ENCODE measurements at places on chromosomes 2 and 18.

- DNase-seq: no peak
Observed at GRCh38 chr2:46885376-46885775, 30.2 kb downstream of the MCFD2 start.

- DNase-seq: no peak
Observed at GRCh38 chr18:48006415-48007175, 76.1 kb upstream of the SMAD2 start.

- DNase-seq: no peak
Observed at GRCh38 chr2:19809206-19809605, 92.6 kb downstream of the TTC32 start.

DNA sequence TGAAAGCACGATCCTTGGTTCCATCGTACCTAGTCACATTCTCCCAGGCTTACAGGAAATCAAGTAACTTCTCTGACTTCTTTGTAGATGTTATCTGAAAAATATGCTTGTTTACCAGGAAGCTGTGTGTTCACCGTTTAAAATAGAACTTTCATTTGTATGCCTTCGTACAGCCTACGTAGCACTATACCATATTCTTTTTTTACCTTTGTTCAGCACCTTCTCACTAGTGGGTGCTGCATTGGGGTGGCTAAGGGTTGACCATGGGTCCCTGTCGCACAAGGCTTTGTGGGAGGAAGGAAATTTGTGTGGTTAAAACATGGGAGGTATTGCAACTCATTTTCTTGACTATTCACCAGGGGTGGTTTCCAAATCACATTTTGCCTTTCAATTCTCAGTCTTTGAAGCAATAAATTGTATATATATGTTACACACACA lies 16.6 kb downstream of the MALT1 start:
- DNase-seq: no peak

- no peak for DNase-seq
Observed at GRCh38 chr2:258933-259332, 4.9 kb downstream of the SH3YL1 start.

- no peak for DNase-seq
Observed at GRCh38 chr2:234848578-234848977, 103.2 kb upstream of the SH3BP4 start.

DNA sequence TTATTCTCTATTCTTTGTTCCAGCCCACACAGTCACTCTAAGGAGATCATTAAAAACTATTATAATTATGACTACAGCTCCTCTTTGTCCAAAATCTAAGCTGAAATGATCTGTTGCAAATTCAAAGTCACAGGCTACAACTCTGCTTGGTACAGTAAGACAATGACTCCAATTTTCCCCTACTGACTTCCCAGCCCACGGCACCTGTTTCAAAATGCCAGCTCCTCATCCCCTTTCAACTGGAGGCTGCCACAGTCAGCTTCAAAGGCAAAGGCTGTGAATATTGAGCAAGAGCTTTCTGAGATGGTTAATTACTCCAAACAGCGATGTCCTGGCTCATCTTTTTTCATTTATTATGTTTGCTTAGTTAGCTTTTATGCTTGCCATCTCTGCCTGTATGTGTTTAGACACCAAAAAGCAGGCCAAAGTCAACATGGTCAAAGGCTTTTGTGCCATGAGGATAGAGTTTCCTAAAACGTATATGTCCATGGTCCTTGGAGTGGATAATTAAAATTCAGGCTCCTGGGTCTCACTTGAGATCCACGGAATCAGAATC lies 141.1 kb downstream of the DOCK10 start:
- DNase-seq: no peak

- DNase-seq: no peak
Observed at GRCh38 chr2:25226827-25227226, 58.4 kb upstream of the POMC start.

DNA sequence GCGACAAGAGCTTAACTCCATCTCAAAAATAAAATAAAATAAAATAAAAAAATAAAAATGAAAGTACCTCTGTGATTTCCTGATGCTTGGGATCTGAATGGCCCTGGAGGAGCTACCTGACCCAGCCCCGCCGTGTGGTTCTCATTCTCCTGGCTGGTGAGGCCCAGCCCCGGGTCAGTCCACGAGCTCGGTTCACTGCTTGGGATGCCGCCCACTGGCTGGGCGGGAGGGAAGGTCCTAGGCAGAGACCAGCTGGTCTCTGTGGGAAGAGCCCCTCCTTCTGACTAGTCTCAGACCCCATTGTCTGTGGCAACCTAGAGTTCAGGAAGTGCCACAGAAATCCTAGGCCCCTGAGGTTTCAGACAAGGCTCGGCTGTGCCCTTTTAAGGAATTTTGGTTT lies 55.1 kb upstream of the DLGAP1 start:
- no peak for DNase-seq

GRCh38 chr2:168751104-168751740 lies 51.2 kb upstream of the NOSTRIN start:
- DNase-seq: no peak
